ENCODE measurements at places on chromosomes 11 and 22.

GRCh38 chr11:19084661-19085315, 24.3 kb upstream of the MRGPRX2 start:
- no peak for DNase-seq

- DNase-seq, result no peak
These were observed 544.6 kb downstream of the CNTN5 start for GRCh38 chr11:99565333-99565732.

DNA sequence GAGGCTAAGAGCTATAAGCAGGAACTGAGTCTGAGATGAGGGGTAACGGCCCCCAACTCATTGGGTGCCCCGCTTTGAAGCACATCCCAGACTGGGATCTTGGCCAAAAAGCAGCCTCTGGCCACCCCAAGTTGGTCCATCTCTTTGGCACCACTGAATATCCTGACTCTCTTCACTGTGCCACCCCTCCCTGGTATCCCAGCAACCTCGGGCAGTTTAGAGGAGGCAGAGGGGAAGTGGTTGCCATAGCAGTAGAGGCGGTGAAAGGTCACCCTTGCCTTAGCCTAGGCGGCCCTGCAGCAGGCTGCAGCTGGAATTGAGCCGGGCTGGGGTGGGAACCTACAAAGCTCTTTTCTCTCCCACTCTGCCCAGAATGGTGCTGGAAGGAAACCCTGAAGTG, 1.1 kb downstream of the PELI3 start:
- DNase-seq, result no peak

DNA sequence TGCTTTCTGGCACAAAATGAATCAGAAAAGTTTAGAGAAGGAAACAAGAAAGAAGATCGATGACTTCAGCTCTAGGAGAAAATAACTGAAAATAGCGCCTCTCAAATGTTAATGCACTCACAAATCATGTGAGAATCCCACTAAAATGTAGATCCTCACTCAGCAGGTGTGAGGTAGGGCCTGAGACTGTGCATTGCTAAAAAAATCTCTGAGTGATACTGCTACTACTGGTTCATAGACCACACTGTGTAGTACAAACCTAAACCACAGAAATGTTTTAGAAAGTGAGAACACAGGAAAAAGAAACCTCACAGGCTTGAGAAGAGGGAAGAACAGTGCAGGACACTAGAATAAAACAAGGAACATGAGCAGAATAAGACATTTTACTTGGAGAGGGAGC, 2.0 kb downstream of the OR8D4 start:
- no peak for DNase-seq

DNA sequence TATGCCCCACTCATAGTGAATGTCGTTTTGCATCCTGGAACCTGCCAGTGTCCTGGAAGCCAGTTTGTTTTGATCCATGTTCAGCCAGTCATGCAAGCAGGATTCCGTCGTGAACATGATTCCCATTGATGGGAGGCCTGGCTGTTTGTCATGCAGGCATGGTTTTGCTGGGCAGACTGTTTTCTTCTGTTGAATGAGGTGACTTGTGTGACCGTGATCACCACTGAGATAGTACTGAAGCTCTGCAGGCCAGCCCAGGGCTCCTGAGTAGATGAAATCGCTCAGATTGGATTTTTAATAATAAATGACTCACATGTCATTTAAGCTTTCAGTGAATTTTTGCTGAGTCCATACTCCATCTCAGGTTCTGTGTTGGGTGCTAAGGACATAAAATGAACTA, 117.8 kb downstream of the PDE2A start:
- DNase-seq, result no peak

- DNase-seq, result no peak
These were observed 258.3 kb downstream of the LRRC4C start for GRCh38 chr11:41201156-41201555.

GRCh38 chr11:45754261-45754709, 50.7 kb upstream of the SLC35C1 start:
- no peak for DNase-seq

DNA sequence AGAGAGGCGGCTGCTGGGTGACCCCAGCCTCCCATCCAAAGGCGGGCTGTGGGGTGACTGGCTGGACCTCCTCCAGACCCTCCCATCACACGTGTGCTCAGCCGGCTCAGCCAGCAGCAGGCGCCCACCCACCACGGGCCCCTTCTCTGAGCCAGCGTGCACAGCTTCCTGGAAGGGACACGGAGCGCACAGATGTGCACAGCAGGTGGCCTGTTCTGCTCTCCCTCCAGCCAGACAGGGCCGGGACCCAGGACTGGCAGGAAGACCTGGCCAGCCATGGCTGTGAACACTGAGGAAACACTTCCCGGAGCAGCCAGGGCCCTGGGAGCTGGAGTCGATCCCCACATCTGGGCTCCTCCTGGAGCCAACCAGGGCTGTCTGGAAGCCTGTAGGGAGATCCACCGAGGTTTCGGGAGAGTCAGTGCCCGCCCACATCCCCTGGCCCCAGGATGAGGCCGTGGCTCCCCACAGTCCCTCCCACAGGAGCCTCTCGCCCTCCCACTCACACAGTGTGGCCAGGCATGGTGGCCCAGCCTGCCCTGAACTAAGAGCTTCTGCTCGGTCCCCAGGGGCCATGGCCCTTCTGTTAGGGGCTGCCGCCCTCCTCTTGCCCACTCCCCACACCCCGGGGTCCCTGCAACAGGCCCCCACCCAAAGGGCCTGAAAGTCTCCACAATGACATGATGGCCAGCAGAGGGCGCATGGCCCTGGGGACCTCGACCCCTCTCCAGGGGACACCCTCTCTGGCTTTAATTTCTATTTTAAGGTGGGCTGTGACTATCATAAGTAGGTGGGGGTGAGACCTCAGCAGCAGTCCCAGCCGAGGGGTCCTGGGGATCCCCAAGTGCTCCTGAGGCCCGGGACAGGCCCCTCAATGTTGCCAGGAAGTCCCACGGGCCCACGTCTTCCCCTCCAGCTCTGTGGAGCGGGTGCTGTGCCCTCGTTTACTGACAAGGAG, 90.6 kb upstream of the FGF3 start:
- DNase-seq, result no peak

DNA sequence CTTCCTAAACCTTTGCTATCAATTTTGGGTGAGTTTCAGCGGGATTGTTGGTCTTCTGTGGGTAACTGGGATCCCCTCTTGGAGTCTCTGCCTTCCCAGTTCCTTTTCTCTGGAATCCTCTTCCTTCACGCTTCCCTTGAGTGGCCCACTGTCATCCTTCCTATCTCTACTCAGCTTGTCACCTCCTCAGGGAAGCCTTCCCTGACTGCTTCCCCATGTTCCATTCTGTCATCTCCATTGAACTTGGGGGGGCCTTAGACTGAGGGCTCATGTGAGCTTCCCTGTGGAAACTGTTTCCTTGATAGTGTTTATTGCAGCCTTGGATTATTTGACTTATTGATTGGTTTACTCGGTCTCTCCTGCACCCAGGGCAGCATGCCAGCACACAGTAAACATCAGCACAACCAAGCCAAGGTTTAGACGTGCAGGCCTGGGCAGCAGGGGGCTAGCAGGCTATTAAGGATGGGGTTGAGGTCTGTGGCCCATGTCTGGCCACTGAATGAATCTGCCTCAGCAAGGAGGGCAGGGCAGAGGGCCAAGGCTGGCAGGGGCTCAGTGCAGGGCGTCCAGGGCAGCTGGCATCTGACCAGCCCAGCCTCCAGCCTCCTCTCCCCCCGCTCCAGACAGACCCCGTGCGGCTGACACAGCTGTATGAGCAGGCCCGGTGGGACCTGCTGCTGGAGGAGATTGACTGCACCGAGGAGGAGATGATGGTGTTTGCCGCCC, 7.2 kb downstream of the TRPT1 start:
- no peak for DNase-seq

GRCh38 chr11:11524436-11525061, 97.3 kb downstream of the GALNT18 start:
- DNase-seq, result no peak

GRCh38 chr22:45866126-45866645, 110.8 kb downstream of the WNT7B start:
- DNase-seq, result no peak

- no peak for DNase-seq
These were observed 54.4 kb downstream of the SLC17A6 start for GRCh38 chr11:22392561-22392960.

- no peak for DNase-seq
These were observed 81.3 kb downstream of the CLPB start for GRCh38 chr11:72352859-72353551.

GRCh38 chr22:50304528-50305392, 2.7 kb downstream of the PLXNB2 start:
- DNase-seq, result no peak

DNA sequence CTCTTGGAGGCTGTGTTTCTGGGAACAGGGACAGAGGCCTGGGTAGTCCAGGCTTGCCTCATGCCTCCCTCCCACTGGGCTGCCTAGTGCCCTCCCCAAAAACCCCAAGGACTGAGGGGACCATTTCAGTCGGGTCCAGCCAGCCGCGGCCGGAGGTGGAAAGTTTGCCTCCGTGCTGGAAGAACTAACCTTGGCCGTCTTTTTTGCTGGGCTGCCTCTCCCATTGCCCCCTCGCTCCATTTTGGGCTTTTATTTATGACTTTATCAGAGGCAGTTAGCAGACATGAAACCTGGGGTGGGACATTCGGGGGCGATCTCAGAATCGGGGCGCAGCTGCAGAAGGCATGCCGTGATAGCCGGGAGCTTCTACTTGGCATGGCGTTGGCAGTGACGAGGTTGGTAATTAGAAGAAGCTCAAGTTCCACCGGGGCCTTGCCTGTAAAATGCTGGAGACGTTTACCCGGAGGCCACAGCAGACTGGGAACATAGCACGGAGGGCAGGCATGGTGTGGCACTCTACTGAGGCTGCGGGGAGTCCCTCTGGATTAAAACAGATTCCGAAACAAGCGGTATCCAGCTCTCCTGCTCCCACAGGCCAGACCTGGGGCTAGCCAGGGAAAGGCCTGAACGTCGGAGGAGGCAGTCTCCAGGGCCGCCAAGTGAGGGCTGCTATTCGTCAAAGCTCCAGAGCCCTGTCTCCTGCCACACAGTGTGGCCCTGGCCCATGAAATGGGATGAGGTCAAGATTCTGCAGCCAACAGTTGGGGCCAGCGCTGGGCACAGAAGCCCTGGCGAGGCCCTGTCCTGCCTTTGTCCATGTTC, 76.4 kb upstream of the PPARA start:
- DNase-seq, result no peak

GRCh38 chr11:6737872-6738466, 33.8 kb downstream of the OR2AG2 start:
- DNase-seq, result peak; percentile 44

Measured in activated CD4-positive, CD25-positive, alpha-beta regulatory T cell treated with anti-CD3 and anti-CD28 coated beads, Interleukin-2, amount 50 U/mL, for 72 hours (primary cell).